ENCODE measurements at places on chromosomes 6 and 20.

DNA sequence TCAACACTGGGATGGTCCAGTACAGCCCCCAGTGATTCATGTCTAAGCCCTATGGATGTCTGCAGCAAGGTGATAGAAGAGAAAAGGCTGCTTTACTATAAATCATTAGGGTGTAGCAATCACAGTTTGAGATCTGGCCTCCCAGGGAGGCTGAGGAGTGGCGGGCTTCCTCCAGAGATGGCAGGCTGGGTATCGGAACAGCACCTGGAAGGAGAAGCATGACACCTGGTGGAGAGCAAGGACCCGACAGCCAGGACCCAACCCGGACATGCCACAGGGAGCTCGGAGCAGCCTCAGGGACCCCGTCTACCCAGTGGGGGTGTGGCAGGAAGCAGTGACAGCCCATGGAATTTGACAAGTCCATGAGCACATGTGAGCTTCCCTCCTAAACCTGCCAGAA lies 114.8 kb upstream of the CD93 start:
- no peak for DNase-seq

GRCh38 chr6:109082188-109082577 lies 12.5 kb downstream of the SESN1 start:
- DNase-seq, result no peak

DNA sequence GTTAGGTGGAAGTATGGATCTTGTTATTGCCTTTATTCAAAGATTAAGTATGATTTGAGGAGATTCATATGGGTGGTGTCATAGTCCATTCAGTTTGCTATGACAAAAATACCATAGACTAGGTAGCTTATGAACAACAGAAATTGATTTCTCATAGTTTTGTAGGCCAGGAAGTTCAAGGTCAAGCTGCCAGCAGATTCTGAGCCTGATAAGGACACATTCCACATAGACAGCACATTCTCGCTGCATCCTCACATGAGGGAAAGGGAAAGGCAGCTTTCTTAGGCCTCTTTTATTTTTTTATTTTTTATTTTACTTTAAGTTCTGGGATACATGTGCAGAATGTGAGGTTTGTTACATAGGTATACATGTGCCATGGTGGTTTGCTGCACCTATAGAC lies 27.7 kb downstream of the ME1 start:
- DNase-seq, result no peak

- peak; percentile 60 for DNase-seq
Observed at GRCh38 chr20:32761831-32762753, at the start of gene DNMT3B. Gene DNMT3B, plus strand, starts transcription at chr20:32762385. Its CDS starts 17,939 bp downstream, at chr20:32780324.
